Cardiac septum (tissue), 1 donor: ENCODE measurements at places on chromosomes 3 and 15. TPM values are rescaled to one million over a fixed set of nuclear protein-coding genes. Genes with fewer than 3 reads are reported as not detected.

- DNase-seq = no peak
Measured at GRCh38 chr3:145383416-145383815, 777.6 kb downstream of the PLOD2 start.

- no peak for DNase-seq
Measured at GRCh38 chr3:167976516-167977361, 119.0 kb downstream of the GOLIM4 start.

The RPUSD2 gene
- 8.7 TPM for total RNA-seq

DNA sequence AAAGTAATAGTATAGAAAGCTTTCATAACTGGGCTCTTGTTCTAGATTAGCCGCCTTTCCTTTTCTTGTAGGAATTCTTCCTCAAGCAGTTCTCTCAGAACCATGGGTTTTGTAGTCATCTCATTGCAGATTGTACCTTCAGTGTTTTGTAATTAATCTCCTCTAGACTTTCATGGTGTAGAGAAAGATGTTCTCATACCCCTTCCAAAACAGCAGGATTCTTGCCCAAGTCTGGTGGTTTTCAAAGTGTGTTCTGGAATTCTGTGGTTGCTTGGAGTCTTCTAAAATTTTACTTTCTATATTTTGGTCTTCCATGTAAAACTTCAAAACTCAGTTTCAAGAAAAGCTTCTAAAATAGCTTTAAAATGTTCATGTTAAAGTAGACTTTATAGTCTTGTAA, 293.8 kb downstream of the PTPRG start:
- DNase-seq = no peak

- no peak for DNase-seq
Measured at GRCh38 chr3:137990427-137990826, 19.5 kb upstream of the CLDN18 start.

DNA sequence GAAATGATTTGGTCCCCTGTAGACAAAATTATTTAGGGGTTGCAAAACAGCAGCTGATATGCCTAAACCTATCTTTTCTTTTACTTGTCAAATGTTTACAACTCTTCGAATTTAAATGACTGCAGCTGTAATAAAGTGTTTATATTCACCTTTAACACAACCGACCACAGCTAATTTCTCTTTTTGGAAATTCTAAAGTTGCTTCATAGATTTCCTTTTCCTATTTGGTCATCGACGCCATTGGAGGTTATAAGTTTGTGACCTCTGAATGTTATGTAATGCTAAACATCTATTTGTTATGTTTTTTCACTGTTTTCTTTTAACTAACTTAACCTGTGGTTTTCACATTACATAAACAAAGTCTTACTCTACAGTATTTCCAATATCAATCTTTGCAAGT, 1094.9 kb upstream of the EPHA6 start:
- DNase-seq = no peak
